ENCODE measurements at places on chromosomes 5 and 9.
A peak's percentile ranks its signal among the peaks of the same experiment; 100 is the strongest.

GRCh38 chr5:149729150-149729549 lies 960 bp upstream of the PPARGC1B start:
- DNase-seq = no peak

DNA sequence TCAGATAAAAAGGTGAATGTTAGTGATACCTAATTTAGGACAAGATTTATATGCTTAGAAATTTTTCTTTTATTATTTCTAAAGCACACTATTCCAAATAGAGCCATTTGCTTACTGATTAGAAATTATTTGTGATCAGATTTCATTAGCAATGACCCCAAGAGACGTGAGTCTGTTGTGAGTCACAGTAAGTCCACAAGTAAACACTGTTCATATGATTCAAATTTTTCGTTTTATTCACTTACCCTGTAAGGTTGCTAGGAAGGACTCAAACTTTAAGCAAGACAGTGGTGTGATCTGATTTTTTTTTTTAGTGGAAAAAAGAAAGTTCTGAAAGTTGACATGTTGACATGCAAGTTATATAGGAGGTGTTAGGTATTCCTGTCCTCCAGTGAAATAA lies 1.2 kb downstream of the CARD6 start:
- DNase-seq = no peak

GRCh38 chr9:69028754-69029153 lies 6.8 kb upstream of the FXN start:
- peak; percentile 2 for DNase-seq

- DNase-seq = no peak
Observed at GRCh38 chr5:103333376-103333775, 74.8 kb downstream of the MACIR start.

GRCh38 chr9:99072040-99072394 lies 32.9 kb upstream of the TGFBR1 start:
- DNase-seq = no peak

GRCh38 chr9:137236238-137236935 lies 4.7 kb upstream of the TUBB4B start:
- peak; percentile 89 for DNase-seq

- DNase-seq = peak; percentile 29
Observed at GRCh38 chr9:100352201-100352726, 478 bp downstream of the TEX10 start.

GRCh38 chr5:114325541-114325940 lies 36.3 kb upstream of the KCNN2 start:
- DNase-seq = no peak

DNA sequence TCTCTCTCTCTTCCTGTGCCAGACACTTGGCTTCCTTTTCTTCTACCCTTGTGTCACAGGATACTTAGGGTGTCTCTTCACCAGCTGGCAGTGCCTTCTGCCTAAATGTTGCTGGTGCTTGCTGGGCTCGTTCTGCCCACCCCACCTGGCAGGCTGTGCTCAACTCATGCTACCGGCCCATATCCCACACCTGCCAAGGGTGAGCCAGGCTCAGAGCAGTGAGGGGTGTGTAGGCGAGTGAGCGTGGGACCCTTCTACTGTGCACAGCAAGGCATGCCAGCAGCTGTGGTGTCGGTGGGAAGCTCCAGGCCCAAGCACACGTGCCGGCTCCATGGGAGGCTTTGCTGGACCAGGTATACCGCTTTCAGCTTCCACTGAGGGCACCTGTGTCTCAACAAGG lies 1626.7 kb upstream of the ACO1 start:
- no peak for DNase-seq

GRCh38 chr9:109107402-109108240 lies 12.1 kb downstream of the TMEM245 start:
- no peak for DNase-seq
